ENCODE measurements at places on chromosomes 2 and 18.
A peak's percentile ranks its signal among the peaks of the same experiment; 100 is the strongest.

DNA sequence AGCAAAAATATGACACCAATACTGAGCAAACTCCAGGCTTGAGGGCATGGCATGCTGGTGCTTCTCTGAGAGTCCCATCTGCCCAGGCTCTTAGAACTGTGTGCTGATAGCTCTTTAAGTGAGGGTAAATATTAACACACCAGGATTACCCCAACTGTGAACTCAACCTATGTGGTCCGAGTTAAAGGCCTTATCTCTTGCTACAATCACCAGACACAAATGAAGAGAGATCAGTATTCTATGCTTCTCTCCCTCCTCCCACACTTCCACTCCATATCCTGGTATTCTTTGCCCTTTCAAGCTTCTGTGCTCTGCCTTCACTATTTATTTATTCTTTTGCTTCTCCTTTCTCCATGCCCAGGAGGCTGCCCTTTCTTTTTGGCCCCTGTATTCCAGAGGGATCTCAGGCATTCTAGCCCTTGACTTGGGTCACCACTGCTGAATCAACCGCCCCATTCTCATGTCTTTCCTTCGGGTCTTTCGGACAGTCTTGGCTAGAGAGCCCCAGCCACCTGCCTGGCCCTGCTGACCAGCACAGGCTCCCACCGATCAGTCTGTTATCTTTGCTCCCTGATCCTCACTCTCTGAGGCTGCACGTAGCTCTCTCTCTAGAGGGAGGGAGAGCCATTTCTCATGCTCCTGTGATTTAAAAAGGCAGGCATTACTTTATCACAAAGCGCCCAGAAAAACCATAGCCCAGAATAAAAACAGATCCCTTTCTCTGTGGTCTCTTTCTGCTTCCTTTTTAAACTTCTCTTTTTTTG, 17.2 kb upstream of the HK2 start:
- DNase-seq, result no peak

GRCh38 chr2:24576146-24576545, 85.1 kb downstream of the NCOA1 start:
- no peak for DNase-seq

DNA sequence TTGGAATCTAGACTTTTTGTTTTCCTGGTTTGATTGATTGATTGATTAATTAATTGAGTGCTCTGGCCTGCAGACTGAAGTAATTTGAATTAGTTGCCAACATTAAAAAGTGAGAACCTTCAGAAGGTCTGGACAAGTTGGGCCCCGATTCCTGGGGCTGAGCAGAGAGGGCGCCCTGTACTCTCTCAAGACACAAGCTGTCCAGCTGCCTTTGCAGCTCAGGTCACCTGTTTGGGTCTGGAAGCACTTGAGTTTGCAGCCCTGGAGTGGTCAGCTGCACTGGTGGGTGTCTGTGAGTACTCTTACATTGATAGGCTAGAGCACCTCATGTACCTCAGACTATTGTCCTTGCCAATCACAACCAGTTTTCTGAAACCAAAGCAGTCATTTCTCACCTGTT, 22.7 kb upstream of the CELF4 start:
- no peak for DNase-seq

GRCh38 chr2:46299365-46300263, 2.4 kb downstream of the EPAS1 start:
- peak; percentile 16 for DNase-seq

DNA sequence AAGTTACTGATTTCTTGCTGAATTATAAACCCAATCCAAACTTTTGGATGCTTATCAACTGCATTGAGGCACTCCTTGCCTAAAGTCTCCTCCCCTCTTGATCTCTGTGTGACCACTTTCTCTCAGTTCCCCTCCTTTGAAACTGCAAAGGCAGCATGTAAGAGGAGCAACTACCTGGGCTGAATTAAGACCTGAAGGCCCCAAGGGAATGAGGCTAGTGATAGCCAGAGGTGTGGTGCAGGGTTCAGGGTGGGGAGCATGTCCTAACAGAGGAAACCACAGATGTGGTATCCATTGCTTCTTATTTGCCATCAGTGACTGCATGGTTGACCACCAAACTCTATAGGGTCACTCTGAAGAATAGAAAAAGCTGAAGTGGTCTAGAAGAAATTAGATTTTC, 557.9 kb downstream of the TNS1 start:
- DNase-seq, result no peak

GRCh38 chr2:216849987-216850386, 9.9 kb downstream of the TNP1 start:
- peak; percentile 53 for DNase-seq

- no peak for DNase-seq
Measured at GRCh38 chr2:206971805-206972204, 32.5 kb downstream of the CPO start.

DNA sequence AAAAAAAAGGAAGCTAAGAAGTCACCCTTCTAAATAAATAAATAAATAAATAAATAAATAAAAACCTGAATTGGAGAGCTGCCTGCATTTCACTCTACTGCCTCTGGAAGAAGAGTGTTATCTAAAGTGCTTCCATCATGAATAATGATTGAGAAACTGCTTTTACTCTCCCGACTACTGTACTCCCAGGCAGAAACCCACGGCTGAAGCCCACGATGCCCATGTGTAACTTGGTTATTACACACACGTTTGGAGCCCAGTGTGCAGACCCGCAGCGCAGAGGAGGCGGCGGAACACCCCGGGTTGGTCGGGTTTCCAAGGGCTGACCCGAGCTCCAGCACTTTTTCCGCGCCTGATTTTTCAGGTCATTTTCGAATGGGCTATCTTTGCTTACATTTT, 697 bp upstream of the SPATS2L start:
- peak; percentile 41 for DNase-seq

DNA sequence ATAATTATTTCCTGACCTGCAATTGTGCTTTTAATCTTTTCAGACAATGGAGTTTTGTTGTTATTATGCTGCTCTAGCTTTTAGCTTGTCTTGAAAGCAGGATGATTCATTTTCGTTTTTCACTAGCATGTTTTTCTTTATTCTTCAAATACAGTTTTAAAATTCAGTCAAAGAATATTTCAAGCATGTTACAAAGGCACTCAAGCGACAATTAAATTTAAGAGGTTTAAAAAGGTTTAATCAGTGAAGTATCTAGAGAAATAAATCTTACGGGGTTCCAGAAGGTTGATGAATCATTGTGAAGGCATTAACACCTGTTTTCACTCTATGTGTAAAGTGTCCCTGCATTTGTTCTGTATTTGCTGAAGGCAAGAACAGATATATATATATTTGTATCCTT, 390.7 kb upstream of the TMEFF2 start:
- no peak for DNase-seq

DNA sequence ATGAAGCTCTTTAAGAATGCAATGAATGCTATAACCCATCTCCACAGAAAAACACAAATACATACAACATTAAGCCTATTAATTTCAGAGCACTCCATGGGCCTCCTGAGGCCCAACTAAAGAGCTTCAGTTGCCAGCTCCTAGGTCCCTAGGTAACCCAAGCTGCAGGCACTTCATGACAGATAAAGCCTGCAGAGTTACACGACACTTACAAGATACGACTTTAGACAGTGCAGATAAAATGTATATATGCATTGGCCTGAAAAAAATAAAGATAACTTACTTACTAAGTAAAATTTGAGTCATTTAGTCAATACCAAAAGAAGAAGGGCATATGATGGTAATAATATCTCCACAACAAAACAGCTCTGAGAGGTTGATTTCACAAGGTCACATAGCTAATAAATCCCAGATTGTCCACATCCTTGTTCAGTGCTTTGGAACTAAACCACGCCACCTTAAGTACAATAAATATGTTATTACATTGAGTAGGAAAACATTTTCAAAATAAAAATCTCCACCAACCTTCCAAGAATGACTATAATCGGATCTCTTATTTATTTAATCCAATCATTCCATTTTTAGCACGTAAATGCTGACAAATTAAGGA, 3.4 kb downstream of the MAP4K3 start:
- no peak for DNase-seq

DNA sequence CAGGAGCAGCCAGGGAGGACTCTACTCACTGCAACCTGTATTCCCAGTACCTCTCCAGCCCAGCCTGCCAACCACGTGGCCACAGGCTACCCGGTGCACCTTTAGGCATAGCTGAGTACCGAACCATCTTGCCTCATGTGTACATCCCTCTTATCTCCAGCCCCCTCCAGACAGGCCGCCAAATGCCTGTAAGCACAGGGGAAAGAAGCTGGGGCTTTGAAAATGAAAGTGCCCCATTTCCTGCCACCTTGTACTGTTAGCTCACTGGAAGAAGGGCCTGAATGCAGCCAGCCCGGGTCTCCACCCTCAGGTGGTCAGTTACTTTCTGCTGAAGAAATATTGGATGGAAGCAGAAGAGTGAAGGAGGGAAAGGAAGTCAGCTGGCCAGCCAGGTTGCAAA, 27.2 kb upstream of the RFX8 start:
- DNase-seq, result no peak

- DNase-seq, result peak; percentile 23
Measured at GRCh38 chr2:236352761-236353593, 88.8 kb upstream of the ASB18 start.

GRCh38 chr18:9356976-9357375, 22.4 kb downstream of the TWSG1 start:
- DNase-seq, result no peak

GRCh38 chr2:283996-284794, 3.7 kb downstream of the ALKAL2 start:
- no peak for DNase-seq

- DNase-seq, result no peak
Measured at GRCh38 chr18:12373116-12373770, 3.8 kb downstream of the AFG3L2 start.

DNA sequence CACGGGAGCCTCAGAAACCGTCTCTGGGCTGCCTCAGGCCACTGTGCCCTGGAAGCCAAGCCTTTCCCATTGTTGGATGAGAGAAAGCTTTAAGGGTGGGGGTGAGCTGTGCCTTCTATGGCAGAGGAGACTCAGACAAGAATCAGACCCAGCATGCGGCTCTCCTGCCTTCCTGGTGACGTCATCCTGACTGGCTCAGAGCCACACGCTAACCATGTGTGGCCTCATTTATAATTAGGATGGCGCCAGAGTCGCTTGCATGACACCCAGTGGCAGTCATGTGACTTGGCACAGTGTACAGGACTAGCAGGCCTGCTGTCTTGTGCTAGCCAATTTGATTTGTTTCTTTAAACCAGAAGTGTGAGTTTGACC, 99.1 kb downstream of the SH3BP4 start:
- peak; percentile 83 for DNase-seq

- DNase-seq, result peak; percentile 56
Measured at GRCh38 chr2:14634489-14635390, 2.2 kb downstream of the LRATD1 start.

- no peak for DNase-seq
Measured at GRCh38 chr2:23131066-23131575, 253.9 kb upstream of the KLHL29 start.

- DNase-seq, result peak; percentile 65
Measured at GRCh38 chr18:59988098-59988706, 88.4 kb downstream of the PMAIP1 start.

GRCh38 chr2:17935242-17935885, 56.9 kb downstream of the KCNS3 start:
- no peak for DNase-seq

- no peak for DNase-seq
Measured at GRCh38 chr2:190415251-190415650, 7.1 kb downstream of the MFSD6 start.

GRCh38 chr2:239473211-239473805, 72.5 kb upstream of the HDAC4 start:
- DNase-seq, result no peak

DNA sequence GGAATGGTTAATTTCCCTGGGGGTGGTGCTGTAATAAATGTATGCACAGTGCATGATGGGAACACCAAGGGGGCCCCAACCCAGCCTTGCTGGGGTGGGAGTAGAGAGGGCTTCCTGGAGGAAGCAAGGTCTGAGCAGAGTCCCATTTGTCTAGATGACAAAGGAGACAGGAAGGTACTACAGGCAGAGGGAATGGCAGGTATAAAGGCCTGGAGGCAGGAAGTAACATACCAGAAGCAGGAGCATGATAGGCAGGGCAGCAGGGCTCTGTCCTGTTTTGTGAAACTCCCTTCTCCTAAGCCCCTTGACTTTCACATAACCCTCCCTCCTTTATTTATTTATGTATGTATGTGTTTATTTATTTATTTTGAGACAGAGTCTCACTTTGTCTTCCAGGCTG, 3.9 kb downstream of the GMPPA start:
- no peak for DNase-seq

All from hippocampal formation (tissue), 2 donors.